ENCODE measurements at places on chromosomes 16 and 17.

DNA sequence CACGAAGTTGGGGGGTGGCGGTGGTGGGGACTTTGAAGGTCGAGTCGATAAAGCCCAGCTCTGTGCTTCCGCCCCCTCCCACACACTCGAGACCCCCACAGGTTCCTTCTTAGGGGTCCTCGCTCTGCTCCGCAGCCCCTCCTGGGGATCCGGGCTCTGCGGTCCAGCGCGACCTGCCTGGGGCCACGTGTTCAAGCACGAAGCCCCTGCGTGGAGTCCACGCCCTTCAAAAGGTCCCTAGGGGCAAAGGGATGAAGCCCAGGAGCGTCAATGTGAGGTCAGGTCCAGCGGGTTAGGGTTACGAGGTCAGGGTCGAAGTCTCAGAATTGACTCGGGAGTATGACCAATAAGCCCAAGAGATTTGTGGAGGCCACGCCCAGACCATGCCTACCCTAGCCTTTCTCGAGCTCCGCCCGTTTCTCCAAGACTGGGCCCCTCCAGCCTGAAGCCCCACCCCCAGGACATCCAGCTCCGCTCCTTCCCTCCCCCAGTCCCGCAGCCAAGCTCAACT, 786 bp upstream of the CACNA1G start:
- peak; percentile 36 for DNase-seq

DNA sequence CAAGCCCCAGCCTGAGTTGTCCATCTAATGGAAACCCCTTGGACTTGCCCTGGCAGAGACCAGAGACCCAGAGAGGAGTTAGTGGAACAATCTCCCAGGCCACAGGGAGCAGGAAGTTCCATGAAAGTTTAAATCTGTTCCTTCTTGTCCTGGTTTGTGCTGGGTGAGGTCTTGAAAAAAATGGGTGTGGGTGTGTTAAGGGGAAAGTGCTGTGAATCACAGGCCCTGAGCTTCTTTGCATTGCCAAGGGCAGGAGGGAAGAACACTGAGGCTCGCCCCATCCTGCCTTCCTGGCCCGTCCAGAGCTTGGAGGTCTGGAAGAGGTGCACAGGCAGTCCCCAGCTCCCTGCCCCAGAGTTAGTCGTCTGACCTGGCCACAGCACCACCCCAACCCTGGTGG, 2.3 kb downstream of the ADORA2B start:
- no peak for DNase-seq

DNA sequence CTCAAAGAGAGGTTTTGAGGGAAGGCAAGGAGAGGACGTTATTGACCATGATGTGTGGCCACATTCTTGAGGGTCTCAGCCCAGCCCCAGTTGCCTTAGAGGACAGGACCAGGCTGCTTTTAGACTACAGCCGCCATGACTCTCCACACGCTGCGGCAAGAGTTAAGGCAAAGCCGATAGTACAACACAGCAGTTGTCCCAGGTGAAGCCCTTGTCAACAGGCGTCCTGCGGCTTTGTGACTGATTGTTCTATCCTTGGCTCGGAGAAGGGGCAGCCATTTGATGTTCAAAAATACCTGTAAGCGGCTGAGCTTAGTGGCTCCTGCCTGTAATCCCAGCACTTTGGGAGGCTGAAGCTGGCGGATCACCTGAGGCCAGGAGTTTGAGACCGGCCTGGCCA, 28.8 kb downstream of the TMEM92 start:
- DNase-seq, result no peak

DNA sequence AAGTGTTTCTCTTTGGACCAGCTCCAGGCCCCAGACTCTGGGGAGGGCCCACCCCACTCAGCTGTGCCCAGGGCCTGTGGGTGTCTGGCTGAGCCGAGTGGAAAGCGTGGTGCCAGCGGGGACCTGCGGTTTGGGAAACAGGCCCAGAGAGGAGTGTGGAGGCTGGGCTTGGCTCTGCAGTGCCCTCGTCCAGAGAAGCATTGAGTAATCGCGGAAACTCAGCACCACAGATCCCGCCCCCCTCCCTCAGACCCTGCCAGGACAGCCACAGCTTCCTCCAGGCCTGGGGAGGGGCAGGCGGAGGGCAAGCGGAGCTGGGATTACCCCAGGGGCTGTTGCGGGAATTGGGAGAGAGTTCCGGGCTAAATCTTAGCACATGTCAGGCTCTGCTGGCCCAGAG, 14.6 kb upstream of the PITPNA start:
- no peak for DNase-seq

- DNase-seq, result no peak
Observed at GRCh38 chr16:28110479-28110878, 47.0 kb upstream of the GSG1L start.

DNA sequence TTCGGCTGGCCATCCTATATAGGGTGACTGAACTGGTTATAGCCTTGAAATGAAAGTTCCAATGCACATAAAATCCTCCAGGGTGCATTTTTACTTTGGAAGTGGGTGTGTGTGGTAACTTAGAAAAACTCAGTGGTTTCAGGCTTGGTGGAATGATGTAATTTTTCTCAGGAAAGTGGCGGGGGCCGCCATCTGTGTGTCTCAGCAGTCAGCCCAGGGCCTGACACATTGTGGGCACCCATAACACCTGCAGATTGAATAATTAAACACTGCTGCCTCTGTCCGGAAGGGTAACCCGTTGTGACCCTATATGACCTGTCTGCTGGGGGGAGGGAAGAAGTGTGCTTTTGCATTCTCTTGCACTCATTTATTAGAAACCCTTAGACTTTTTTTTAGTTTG, 2.2 kb upstream of the PDP2 start:
- DNase-seq, result peak; percentile 79

DNA sequence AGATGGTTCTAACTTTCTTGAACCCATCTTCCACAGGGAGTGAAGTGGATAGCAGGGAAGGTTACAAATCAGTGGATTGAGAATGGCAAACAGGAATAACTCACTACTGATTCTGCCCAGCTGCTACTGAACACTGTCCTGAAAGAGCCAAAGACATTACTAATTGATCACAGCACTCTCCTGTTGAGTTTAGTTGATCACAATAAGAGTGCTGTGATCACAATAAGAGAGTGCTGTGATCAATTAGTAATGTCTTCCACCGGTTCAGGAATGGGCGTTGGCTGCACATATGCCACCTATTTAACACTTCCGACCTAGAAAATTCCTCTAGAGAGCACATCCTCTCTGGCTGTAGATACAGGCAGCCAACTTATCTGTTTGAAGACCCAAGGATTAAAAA, 11.4 kb downstream of the CFAP97D1 start:
- peak; percentile 14 for DNase-seq

- no peak for DNase-seq
Observed at GRCh38 chr17:67491009-67491680, 114.1 kb downstream of the PITPNC1 start.

DNA sequence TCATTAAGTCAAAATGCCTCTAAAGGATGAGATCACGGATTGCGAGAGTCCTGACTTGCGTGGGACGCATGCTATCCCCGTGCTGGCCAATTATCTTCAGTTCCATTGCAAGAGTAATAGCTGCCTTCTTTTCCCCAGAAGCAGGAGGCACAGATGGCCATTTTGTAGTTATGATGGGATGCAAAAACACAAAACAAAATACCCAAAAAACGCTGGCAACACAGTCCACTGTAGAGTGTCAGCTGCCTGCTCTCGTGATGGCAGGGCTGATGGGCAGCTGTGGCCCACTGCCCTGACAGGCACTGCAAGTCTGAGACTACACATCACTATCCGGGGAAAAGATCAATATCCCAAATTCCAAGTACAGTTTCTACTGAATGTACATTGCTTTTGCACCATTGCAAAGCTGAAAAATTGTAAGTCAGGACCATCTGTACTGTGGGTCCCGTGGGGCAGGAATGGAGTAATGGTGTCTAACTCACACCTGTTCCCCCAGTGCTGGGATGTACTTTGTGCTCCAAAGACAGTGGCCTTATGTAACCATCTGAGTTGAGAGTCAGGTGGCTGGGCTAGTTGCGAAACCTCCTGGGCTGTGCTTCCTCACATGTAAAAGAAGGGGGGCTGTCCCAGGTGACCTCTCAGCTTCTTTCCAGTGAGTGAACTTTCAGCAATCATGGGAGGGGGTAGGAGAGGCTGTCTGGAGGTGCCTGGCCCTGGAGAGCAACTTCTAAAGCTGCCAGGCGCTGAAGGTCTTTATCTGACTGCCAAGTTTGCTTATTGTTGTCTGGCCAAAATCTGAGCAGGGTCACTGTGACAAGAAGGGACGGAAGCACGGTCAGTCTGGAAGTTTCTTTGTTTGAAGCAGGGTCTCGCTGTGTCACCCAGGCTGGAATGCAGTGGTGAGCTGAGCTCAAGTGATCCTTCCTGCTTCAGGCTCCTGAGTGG, 4.7 kb downstream of the SLC47A1 start:
- DNase-seq, result no peak

DNA sequence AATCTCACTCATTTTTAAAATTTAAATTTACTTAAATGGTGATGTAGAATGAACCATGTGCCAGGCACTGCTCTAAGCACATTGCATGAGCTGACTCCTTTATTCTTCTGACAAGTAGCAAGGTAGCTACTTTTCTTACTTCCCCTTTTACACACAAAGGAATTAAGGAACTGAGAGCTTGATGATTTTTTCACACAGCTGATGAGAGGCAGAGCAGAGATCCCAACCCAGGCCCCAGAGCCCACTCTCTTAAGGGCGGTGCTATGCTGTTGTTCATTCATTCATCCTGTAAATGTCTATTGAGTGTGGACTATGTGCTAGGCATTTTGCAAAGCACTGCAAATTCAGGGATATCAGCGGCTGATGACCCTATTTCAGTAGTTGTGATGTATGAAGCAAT, 17.9 kb downstream of the SEC14L5 start:
- DNase-seq, result no peak

DNA sequence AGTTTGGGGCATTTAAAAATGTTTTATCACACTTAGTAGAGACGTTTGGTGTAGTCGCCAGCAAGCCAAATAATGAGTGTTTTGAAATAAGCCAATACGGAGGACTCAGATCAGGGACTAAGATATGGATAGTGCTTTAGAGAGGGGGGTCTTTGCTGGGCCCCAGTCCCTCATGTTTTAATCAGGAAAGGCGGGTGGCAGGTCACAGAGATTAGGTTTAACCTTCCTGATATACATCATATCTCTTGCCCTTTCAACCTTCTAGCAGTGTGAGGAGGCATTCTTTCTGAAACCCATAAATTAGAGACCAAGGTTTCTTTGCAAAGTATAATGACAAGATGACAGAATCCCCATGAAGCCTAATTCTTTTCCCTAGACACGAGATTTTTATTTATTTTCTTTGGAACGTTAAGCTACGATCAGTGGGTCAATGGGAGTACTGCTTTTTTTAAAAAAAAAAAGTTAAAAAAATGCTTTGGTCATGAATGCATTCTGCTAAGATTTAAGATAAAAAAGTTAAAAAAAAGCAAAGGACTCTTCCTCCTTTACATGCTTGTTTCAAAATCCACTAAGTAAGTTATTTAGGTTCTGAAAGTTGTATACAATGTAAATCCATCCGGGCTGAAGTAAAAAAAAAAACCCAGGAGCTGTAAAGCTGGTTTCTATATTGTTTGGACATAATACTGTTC, 572.1 kb upstream of the SALL1 start:
- DNase-seq, result no peak

DNA sequence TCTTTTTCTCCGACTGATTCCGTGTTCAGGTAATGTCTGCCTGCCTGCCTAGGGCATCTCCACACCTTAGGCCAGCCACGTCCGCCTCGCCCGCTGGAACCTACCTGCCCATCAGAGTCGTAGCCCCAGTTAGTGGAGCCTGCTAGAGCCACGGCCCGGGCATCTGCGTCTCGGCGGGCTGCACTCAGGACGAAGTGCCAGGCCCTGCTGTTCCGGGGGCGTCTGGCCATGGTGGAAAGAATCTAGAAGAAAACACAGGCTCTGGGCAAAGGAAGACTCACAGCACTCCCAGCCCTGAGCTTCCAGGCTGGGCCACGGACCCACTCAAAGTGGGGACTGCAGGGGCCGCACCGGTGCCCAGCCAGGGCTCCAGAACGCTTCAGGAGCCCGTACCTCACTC, 1.1 kb downstream of the SPSB3 start:
- no peak for DNase-seq

DNA sequence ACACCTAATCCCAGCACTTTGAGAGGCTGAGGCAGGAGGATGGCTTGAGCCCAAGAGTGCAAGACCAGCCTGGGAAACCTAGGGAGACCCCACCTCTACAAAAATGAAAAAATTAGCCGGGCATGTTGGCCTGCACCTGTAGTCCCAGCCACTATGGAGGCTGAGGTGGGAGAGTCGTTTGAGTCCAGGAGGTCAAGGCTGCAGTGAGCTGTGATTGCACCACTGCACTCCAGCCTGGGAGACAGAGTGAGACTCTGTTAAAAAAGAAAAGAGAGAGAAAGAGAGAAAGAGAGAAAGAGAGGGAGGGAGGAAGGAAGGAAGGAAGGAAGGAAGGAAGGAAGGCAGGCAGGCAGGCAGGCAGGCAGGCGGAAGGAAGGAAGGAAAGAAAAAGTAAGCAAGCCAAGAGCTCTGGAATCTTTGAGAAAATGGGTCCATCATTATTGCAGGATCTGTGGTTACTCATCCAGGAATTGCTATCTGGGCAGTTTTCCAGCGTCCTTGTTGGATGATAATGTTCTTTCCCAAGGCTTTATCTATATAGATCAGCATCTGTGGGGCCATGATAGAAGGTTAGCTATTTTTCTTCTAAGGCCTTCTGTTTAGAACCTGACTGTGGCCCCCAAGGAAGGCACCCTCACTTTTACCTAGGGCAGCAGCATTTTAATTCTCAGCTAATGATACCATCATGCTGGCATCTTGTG, 533.2 kb upstream of the CDH5 start:
- no peak for DNase-seq

Data from activated CD4-positive, alpha-beta T cell treated with anti-CD3 and anti-CD28 coated beads, Interleukin-10, Interleukin-2, amounts not matched to agents 100 ng/mL and 50 ng/mL, durations not matched to agents 16 hours and 8 hours (primary cell).